Activated T-cell treated with anti-CD3 and anti-CD28 coated beads for 4 hours (primary cell): ENCODE measurements at places on chromosomes 11 and 22.

- DNase-seq = no peak
These were observed 931 bp downstream of the CADM1 start for GRCh38 chr11:115503083-115503885.

GRCh38 chr11:5620651-5621521, 3.9 kb upstream of the TRIM34 start:
- DNase-seq = no peak

GRCh38 chr11:57081356-57081755, 92.6 kb downstream of the OR5AK2 start:
- no peak for DNase-seq

- no peak for DNase-seq
These were observed 732 bp upstream of the SORL1 start for GRCh38 chr11:121451178-121451985.

DNA sequence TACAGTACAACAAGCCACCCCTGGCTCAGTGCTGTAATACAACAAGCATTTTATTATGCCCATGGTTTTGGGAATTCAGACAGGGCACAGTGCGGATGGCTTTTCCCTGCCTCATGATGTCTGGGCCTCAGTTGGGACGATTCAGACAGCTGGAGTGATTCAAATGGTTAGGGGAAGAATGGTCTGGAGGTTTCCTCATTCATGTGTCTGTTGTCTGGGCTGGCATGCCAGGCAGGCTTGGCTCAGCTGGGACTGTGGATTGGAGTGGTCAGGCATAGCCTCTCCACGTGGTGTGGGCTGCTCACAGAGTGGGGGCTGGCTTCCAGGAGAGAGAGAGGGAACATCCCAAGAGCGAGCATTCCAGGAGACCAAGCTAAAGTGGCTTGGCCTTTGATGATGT, 164.4 kb downstream of the C11orf91 start:
- no peak for DNase-seq
